ENCODE measurements at places on chromosomes 16 and 17. TPM values are rescaled to one million over a fixed set of nuclear protein-coding genes. Genes with fewer than 3 reads are reported as not detected.

DNA sequence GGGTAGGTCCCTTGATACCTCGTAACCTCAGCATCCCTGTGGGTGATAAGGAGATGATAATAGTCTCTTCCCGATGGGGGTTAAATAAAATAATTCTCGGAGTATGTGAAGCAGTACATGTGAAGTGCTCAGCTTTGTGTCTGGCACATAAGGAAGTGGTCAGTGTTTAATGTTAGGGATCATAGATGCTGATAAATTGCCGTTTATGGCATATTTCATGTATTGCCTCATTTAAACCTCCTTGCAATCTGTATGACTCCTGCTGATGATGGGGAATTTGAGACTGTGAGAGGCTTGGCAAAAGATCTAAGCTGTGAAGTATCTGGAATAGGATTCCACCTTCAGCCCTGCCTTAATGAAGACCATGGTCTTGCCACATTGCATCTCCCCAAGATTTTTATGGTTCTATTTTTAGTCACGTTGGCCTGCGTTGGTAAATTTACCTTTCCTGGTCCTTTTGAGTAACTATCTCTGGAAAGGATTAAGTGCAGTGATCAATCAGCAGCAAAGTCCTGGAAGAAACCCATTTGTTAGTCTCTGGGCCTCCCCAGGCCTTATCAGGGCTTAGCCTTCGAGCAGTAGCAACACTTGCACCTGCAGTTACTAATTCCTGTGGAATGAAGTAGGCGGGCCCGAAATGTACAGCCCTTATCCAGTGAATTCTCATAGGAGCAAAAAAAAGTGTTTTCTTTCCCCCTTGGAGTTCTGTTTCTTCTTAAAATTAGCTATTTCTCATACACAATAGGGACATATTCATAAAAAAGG is 144.9 kb downstream of the WWOX start:
- H3K4me3 ChIP-seq = no peak overlapping the region
- no peaks in the 10 kb centered on the region for H3K4me1 ChIP-seq

The EPN3 gene
- 1.7 TPM for total RNA-seq

The MGAT5B gene
- 5.1 TPM for total RNA-seq

The SLC4A1 gene
- not detected for total RNA-seq

The KRT40 gene
- not detected for total RNA-seq

The CCL14 gene
- total RNA-seq = not detected
